CD4-positive, alpha-beta T cell treated with Interleukin-4 for 4 hours (primary cell): ENCODE measurements at places on chromosomes 4 and X.

DNA sequence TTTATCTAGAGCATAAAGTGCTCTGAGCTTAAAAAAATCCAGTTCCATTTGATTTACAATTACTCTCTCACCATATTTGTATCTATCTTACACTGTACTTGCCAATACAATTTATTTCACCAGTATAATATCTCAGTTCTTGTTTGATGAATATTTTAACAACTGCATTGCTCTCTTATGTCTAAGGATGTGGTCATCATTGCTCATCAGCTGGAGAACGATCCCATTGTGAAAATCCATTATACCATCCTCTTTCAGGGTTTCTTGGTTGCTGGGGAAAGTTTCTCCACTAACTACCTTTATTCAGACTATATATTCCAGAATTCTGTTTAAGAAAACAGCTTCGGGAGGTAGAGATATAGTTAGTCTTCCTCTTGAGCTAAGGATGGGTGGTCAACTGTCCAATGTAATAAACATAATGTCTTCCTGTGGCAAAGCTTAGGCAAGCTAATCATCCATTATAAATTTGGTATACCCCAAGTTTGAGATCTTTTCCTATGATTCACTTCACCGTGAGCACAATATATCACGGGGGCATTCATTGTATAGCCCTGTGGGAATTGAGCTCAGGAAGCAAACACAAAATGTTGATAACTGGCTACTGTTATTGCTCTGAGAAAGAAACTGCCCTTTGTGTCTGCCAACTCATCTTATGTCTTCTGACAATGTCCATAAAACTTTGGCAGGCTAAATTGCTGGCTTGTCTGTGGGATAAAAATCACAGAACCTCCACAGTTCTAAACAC lies 2361.9 kb downstream of the ARAP2 start:
- no peak for DNase-seq

DNA sequence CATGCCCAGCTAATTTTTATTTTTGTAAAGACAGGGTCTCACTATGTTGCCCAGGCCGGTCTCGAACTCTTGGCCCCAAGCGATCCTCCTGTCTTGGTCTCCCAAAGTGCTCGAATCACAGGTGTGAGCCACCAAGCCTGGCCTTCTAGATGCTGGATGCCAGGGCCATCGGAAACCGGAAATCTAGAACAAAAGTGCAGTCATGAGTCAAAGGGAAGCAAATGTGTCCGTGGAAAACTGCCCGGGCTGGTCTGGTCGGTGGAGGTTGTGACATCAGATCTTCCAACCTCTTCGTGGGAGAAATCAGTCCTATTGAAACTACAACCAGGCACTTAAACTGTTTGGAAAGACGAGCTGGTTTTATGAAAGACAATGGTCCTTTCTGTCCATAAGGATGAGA lies 92.3 kb upstream of the SHOX start:
- DNase-seq, result no peak

GRCh38 chr4:79164907-79165610 lies 160.8 kb downstream of the NAA11 start:
- DNase-seq, result no peak

GRCh38 chrX:127038065-127038464 lies 218.5 kb downstream of the PRR32 start:
- DNase-seq, result no peak

- no peak for DNase-seq
Measured at GRCh38 chrX:109624641-109625616, at the start of gene KCNE5. Gene KCNE5 (minus strand): TSS chrX:109625172. CDS start chrX:109625020, 152 bp downstream.

DNA sequence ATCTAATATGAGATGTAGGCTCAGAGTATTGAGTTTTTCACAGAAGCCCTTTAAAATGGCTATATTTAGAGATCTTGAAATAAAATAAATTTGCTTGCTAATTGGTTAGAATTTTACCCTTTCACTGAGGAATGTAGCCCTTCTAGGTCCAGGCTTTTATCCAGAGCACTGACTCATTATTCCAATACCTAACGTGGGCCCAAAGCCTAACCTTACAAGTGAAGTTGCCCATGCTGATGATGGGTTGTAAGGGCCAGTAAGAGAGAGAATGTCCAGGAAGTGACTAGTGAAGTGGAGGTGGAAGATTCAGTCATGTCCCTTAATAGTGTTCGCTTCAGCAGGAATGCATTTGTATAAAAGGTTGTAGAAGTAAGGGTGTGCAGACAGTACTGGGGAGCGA lies 155.9 kb downstream of the STIM2 start:
- DNase-seq, result no peak

DNA sequence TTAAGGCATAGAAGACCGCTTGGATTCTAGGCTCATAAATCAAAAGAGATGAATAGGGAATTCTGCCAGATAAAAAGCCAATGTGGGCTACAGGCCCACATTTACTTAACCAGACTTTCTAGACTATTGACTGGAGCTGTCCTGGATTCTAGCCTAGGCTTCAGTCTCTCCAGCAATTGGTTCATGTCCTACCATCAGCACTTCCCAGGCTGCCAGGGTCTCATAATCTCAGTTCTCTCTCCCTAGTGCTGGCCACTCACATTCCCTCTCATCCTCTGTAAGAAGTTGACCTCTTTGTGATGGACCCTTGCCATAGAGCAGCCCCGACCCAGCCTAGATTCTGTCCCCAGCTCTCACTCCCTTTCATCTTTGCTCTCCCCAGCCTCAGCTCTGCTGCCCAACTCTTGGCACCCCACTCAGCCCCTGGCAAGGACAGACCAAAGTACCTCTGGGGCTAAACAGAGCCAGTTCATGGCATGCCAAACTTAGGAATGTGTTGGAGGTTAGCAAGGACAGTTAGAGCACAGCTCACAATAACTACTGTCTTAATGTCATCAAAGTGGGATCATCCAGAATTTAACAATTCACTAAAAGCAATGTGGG lies 396.2 kb downstream of the INPP4B start:
- DNase-seq, result no peak

DNA sequence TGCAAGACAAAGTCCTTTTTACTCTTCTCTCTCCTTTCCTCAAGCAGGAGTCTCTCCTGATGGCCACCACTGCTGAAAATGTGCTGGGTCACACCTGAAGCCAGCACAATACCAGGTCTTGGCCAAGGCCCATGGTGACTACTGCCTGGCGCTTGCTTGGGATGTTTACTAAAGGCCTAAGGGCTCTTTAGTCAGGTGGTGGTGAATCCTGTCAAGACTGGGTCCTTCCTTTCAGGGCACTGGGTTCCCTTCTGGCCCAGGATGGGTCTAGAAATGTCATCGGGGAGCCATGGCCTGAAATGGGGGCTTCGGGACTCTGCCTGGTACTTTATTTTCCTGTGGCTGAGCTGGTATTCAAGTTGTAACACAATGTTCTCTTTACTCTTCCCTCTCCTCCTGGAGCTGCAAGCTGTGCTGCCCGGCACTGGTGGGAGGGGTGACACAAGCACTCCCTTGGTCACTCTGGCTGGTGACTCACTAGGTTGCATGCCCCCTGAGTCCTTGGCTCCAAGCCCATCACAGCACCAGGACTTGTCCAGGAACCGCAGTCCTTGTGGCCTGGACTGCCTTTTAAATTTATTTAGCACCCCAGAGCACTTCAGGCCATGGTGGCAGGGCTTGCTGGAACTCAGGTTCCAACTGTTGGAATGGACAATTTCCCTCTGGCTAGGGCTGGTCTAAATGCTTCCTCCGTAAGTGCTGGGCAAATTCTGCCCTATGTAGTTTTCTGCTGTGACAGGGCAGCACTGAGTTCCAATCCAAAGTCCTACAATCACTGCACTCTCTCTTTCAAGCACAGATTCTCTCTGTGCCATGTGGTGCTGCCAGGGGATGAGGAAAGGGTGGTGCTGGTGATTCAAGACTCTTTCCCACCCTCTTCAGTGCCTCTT lies 11.3 kb downstream of the ARL13A start:
- no peak for DNase-seq

GRCh38 chrX:10166731-10167151 lies 10.0 kb downstream of the CLCN4 start:
- no peak for DNase-seq

DNA sequence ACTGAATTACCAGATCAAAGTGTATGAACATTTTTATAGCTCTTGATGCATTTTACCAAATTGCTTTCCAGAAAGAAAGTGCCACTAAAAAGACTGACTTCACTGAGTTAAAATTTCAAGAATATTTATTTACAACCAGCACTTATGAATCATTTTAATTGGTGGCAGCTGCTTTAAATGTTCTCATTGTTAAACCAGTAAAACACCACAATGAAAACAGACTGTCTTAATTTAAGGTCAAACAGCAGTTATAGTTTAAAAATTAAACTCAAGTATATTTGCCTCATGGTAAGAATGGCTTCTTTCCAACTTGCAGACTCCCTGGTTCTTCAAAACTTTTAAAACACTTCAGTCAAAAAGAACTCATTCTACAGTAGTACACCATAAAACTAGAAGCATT lies 36.9 kb downstream of the AMMECR1 start:
- DNase-seq, result no peak

DNA sequence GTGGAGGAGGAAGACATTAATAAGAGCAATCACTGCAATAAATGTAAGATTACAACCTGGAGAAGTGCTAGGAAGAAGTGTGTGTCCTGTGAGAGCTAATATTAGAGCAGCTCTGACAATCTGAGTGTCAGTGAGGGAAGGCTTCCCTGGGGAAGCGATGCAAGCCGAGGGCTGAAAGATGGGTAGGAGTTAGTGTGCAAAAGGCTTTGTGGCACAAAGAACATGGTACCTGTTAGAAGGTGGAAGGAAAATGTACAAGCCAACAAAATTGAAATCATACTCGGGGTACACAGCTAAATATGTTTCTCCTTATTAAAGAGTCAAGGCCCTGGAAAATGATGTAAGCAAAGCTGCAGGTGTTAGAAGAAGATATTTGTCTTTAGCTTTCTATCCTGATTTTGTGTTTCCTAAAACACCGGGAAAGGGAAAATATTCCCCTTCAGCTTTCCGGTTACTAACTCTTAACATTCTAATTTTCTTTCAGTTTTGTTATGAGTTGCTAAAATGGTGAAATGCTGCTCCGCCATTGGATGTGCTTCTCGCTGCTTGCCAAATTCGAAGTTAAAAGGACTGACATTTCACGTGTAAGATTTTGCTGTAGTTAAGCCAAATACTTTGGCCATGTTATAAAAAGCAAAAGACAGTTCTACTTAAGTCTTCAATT lies 808 bp downstream of the THAP6 start:
- DNase-seq, result peak; percentile 30

- DNase-seq, result no peak
Measured at GRCh38 chr4:139558235-139559088, 2.4 kb upstream of the SETD7 start.

DNA sequence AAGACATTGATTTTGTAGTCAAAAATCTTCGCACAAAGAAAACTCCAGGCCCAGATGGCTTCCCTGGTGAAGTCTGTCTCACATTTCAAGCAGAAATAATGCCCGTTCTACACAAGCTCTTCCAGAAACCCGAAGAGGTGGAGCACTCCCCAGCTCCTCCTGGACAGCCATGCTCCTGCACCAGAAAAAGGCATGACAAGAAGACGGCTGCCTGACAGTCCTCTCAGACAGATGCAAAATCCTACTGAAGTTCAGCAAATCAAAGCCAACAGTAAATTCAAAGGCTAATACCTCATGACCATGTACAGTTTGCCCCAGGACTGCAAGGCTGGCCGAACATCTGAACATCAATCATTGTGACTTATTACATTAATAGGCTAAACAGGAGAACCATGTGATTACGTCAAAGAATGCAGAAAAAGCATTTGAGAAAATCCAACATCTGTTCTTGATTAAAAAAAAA lies 30.8 kb upstream of the MXD4 start:
- no peak for DNase-seq

- no peak for DNase-seq
Measured at GRCh38 chr4:148842843-148843242, 400.6 kb upstream of the NR3C2 start.

DNA sequence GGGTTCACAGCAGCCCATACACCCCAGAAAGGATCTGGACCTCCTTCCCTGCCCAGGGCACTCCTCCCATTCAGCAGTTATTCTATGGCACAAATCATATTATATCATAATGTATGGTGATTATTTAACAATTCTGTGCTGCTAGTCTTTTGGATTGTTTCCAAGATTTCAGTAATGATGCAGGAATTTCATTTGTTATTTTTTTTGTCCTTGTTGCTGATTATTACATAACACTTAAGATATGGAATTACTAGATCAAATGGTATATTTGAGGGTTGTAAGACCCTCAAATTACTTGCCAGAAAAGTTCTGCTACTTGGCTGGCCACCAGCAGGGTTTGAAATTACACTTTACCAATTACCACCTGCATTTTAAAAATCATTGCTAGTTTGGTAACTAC lies 36.4 kb downstream of the QDPR start:
- no peak for DNase-seq

DNA sequence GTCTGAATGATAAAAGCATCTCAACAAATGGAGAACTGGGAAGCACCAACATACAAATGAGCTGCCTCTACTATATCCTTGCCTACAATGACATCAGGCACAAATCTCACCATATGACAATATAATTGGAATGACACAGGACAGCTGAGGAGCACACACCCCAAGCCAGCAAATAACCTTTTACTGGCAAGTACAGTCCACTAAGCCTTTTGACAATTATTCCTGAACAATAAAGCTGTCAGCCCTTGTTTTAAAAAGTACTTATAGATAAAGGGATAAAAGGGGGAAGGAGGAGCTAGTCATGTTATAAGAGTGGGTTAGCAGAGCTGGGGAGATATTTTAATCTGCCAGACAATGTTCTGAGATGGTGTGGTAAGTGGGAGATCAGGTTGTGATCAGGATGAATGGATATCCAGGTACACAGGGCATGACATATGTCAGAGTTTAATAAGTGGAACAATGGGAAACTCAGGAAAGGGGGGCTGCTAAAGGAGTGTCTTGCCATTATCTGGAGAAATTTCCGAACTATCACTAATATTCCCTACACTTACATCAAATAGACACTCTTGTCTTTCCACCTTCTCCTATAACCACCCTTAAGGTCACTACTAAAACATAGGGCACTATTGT lies 127.6 kb downstream of the GPC3 start:
- DNase-seq, result no peak

- DNase-seq, result peak; percentile 22
Measured at GRCh38 chrX:47662144-47662657, 3.2 kb upstream of the UXT start.

GRCh38 chrX:118723376-118723775 lies 4.0 kb upstream of the IL13RA1 start:
- DNase-seq, result no peak

GRCh38 chrX:73855546-73855945 lies 292.5 kb downstream of the CHIC1 start:
- peak; percentile 63 for DNase-seq

DNA sequence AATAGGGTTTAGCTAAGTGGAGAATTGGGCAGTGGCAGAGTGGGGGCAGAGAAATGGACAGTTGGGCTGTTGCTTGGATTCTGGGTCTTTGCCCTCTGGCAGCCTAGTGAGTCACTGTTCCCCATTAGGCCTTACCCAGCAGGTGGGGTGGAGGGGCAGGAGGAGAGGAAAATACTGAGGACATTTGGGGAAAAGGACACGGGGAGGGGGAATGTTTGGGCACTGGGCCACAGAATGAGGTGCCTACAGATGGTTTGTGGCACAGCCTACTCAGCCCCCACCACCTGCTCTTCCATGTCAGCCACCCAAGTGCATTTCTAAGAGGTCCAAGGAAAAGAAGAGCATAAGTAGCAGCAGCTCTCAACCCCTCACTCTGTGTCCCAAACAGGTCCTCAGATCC lies 13.0 kb downstream of the SLC16A2 start:
- DNase-seq, result no peak
